Activated CD8-positive, alpha-beta memory T cell treated with anti-CD3 and anti-CD28 coated beads, Interleukin-2, amount 50 U/mL, for 4 hours (primary cell): ENCODE measurements at places on chromosomes 2 and 18.

- no peak for DNase-seq
Observed at GRCh38 chr18:3234457-3234856, 13.1 kb upstream of the MYL12A start.

- no peak for DNase-seq
Observed at GRCh38 chr2:199895406-199895805, 15.7 kb upstream of the C2orf69 start.

GRCh38 chr18:35042389-35043071, 1.3 kb downstream of the MAPRE2 start:
- DNase-seq: no peak

GRCh38 chr18:60975420-60975819, 357.8 kb upstream of the CDH20 start:
- DNase-seq: no peak

DNA sequence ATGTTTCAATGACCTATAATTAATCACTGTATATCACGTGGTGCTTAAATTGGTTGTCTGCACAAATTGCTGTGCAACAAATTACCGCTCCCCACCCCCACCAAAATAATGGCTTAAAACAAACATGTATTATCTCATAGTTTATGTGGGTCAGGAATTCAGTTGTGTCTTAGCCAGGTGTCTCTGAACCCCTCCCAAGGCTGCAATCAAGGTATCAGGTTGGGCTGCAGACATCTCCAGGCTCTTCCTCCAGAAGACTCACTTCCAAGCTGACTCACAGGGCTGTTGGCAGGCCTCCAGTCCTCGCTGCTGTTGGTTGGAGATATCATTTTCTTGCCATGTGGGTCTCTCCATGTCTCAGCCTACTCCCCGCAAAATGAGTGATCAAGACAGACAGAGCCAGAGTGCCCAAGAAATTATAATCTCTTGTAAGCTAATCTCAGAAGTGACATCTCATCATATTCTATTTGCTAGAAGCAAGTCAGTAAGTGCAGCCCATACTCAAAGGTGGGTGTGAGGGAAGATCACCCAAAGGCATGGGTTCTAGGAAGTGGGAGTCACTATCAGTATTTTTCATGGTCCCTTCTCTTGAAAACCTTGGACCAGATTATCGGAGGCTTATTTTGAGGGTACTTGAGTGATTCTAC, 38.4 kb downstream of the SPC25 start:
- no peak for DNase-seq

DNA sequence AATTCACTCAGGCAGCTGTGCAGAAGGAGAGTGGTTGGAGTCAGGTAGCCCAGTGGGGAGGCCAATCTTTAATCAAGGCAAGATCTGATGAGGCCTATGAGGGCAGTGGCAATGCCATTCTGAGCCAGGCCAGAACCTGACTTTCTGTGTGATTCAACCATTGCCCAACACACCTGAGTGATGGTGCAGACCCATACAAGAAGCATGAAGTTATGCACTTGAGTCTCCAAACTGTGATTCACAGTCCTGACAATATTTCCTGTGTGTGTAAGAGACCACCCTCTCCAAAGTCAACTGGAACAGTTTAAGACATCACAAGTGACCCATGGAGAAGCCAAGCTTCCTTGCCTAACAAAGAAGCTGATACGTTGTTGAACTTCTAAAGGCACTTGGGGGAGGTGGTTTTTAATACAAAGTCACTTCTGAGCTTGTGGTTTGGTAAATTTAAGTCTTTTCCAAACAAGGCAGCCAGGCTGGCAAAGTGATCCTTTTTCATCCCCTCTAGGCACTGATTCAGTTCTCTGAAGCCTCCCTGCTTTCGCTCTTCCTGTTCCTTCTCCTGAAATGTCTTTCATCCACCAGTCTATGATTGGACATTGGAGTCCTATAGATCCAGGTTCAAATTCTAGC, 49.0 kb downstream of the VSNL1 start:
- DNase-seq: no peak

DNA sequence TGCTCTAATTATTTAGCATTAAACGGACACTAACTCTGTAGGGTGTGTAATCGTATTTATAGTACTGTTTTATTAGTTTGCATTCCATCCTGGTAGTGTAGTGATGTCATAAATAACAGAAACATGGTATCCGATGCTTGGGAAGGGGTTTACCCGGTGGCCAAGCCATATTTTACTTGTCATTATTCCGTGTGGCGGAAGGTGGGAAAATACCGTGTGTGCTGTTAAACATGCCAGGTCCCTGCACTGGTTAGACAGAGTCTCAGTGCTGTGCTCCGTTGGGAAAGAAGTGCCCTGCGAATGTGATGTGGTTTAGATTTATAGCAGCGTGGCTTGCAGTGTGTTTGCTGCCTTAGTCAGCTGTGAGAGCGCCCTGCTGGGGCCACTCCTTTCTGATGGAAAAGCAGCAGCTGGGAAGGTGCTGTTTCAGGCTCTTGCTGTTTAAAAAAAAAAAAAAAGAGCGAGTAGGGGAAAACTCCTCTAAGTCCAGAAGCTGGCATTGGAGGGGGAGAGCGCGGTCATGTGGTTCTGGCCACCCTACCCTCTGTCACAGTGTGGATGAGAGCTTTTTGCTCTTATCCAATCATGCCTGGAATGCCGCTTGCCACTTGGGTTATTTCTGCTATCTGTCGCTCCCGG, 211.0 kb downstream of the NEDD4L start:
- no peak for DNase-seq

GRCh38 chr2:25281522-25281921, 60.2 kb downstream of the DNMT3A start:
- no peak for DNase-seq

GRCh38 chr18:79871481-79872091, 73.8 kb downstream of the KCNG2 start:
- no peak for DNase-seq

GRCh38 chr2:85921659-85922058, 32.9 kb upstream of the ST3GAL5 start:
- DNase-seq: no peak

DNA sequence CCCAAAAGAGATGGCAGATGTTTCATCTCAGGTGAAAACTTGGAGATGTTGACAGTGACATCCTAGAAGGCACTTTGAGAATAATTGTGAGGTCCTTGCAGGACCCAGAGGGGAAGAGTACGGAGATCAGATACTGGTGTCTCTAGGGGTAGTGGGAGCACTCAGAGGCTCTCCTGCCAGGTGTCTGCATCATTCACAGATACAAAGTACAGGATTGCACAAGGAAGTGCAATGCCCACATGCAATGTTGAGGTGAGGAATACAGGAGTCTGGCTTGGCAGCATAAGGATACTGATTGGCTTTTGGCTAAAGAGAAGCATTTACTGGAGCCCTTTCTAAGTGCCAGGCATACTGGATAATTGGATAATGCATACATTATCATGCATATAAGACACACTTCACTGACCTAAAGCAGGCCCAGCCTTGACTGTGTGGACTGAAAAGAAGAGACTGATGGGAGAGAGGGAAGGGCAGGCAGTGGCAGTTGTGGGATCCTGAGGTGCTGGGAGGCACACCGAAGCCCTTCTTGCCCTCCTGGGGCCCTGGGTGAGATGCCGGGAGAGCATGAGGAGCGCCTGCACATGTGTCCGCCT, 31.0 kb upstream of the NCKAP5 start:
- no peak for DNase-seq
